CD4-positive, alpha-beta memory T cell (primary cell): ENCODE measurements at places on chromosomes 7 and 10.

GRCh38 chr7:33805630-33806233 is 99.6 kb upstream of the BMPER start:
- no peaks in the 10 kb centered on the region for H3K36me3 ChIP-seq
- no peak overlapping the region for H3K4me3 ChIP-seq
- no peak overlapping the region for H3K27ac ChIP-seq
- no peak for DNase-seq

DNA sequence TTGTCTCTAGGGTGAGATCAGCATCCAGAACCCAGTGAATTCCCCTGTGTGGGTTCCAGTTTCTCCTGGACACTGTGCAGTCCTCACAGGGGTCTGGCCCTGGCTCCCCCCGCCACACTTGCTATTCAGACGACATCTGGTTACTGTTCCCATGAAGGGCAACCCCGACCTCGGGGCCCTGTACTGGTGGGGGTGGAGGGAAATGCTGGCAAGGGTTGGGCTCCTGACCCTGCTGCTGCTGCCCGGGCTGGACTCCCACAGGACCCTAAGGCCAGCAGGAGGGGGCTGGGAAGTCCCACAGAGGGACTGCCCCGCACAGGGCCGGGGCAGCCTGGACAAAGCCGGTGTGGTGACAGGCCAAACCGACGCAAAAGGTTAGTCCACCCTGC is 768 bp upstream of the CPA1 start:
- no peak overlapping the region for H3K27ac ChIP-seq
- H3K4me3 ChIP-seq, result no peak overlapping the region
- no peaks in the 10 kb centered on the region for H3K27me3 ChIP-seq
- no peaks in the 10 kb centered on the region for H3K36me3 ChIP-seq
- no peak for DNase-seq
- H3K4me1 ChIP-seq, result no peaks in the 10 kb centered on the region

DNA sequence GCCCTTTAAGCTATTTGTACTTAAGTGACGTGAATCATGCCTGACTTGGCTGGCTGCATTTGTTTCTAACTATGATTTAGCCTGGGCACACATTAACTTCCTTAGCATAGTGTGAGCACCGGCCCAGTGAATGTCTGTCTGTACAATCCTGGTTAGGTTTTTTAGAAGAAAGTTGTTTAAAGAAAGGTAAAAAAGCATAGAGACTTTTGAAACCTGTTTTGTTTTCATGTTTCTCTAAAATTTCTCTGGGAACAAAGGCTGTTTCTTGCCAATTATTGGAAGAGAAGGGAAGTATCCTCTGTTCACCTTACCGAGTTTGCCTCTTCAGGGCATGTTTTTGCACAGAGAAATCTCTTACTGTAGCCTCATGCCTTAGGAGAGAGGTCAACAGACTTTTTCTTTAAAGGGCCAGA is 42.9 kb upstream of the MET start:
- H3K4me3 ChIP-seq, result no peak overlapping the region
- H3K4me1 ChIP-seq, result no peaks in the 10 kb centered on the region
- H3K27ac ChIP-seq, result no peak overlapping the region
- H3K36me3 ChIP-seq, result no peaks in the 10 kb centered on the region

DNA sequence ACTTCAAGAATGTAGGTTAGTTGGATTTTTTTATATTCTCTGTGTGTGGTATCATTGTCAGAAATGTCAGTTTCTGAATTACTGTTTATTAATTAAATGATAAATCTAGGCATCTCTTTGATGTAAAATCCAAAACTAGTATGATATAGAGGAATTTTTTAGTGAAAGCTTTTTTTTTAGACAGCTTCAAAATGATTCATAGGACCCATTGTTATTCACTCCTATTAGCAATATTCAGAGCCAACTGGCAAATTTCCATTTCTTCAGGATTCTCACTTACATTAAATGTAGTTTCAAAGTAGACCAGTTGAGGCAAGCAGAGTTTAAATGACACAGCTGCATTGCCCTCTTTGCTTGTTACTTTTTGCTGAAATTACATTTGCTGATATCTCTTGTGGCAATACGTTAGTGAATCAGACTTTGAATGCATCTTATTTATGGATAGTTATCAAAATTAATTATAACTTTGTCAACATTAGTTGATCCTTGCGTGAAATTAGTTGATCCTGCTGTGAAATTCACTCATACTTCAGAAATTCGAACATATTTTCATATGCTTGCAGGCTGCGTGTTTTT is 20.3 kb downstream of the ZNF277 start:
- DNase-seq, result no peak
- no peak overlapping the region for H3K27ac ChIP-seq
- H3K27me3 ChIP-seq, result no peaks in the 10 kb centered on the region

DNA sequence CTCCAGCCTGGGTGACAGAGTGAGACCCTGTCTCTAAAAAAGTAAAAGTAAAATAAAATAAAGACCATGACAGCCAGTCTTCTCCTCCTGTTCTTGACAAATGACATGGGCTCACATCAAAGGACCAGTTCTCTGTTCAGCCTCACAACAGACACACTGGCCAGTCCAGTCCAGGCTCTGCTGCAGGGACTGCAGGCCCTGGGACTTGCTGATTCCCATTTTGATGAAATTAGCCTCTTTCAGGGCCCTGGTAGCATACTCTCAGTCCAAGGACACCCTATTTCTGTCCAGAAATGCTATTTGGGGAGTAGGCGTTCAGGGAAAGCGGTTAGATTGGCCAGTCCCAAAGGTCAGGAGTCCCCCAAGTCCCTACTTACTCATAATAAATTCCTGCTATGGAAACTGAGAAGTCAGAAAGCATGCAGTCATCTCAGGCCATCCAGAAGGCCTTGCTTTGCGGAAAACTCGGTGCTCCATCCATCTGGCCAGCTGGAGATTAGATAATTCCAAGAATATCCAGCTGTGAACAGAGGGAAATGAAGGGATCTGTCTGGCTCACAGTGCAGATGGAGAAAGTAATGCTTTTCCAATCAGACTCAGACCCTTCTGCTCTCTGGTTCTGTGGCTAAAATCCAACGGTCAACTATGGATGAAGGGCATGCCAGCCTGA is 74.4 kb downstream of the RAB11FIP2 start:
- no peak overlapping the region for H3K4me3 ChIP-seq
- no peak overlapping the region for H3K27ac ChIP-seq
- no peak for DNase-seq
- H3K4me1 ChIP-seq, result no peaks in the 10 kb centered on the region
- no peaks in the 10 kb centered on the region for H3K36me3 ChIP-seq
- H3K27me3 ChIP-seq, result no peaks in the 10 kb centered on the region

GRCh38 chr10:131722525-131723264 is 178.1 kb upstream of the PPP2R2D start:
- no peak overlapping the region for H3K4me3 ChIP-seq
- H3K27ac ChIP-seq, result no peak overlapping the region
- no peaks in the 10 kb centered on the region for H3K27me3 ChIP-seq

GRCh38 chr10:129057856-129058663 is 409.0 kb upstream of the MGMT start:
- peaks cover 34% of the 10 kb centered on the region for H3K4me1 ChIP-seq
- no peaks in the 10 kb centered on the region for H3K36me3 ChIP-seq
- no peak overlapping the region for H3K27ac ChIP-seq
- H3K4me3 ChIP-seq, result no peak overlapping the region
- H3K27me3 ChIP-seq, result no peaks in the 10 kb centered on the region

DNA sequence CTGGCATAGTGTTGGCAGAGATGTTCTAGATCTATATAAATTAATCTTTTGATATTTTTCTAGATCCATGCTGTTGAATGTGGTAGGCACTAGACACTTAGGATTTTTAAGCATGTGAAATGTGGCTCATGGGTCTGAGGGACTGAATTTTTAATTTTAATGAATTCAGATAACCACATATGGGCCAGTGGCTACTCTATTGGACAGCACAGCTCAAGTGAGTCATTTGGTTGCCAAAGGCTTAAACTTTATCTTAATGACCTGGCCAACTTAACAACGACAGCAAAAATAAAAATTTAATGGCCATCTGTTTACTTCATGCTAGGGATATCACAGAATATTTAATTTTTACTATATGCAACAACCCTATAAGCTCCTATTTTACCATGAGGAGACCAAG is 61.4 kb downstream of the CDK14 start:
- no peak overlapping the region for H3K4me3 ChIP-seq
- no peak overlapping the region for H3K27ac ChIP-seq
- H3K4me1 ChIP-seq, result no peaks in the 10 kb centered on the region
